Fibroblast of skin of left quadriceps (primary cell): ENCODE measurements at places on chromosomes 5 and 9.

- no peak for DNase-seq
These were observed 191.2 kb downstream of the FAM170A start for GRCh38 chr5:119820608-119821007.

DNA sequence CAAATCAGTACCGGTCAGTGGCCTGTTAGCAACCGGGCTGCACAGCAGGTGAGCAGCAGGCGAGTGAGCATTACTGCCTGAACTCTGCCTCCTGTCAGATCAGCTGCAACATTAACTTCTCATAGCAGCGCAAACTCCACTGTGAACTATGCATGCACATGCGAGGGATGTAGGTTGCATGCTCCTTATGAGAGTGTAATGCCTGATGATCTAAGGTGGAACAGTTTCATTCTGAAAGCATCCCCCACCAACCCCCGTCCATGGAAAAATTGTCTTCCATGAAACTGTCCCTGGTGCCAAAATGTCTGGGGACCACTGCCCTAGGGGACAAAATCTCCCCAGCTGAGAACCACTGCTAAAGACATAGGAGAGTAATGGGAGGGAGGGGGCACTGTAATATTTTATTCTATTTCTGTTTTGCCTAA, 51.1 kb downstream of the P4HA2 start:
- no peak for DNase-seq

DNA sequence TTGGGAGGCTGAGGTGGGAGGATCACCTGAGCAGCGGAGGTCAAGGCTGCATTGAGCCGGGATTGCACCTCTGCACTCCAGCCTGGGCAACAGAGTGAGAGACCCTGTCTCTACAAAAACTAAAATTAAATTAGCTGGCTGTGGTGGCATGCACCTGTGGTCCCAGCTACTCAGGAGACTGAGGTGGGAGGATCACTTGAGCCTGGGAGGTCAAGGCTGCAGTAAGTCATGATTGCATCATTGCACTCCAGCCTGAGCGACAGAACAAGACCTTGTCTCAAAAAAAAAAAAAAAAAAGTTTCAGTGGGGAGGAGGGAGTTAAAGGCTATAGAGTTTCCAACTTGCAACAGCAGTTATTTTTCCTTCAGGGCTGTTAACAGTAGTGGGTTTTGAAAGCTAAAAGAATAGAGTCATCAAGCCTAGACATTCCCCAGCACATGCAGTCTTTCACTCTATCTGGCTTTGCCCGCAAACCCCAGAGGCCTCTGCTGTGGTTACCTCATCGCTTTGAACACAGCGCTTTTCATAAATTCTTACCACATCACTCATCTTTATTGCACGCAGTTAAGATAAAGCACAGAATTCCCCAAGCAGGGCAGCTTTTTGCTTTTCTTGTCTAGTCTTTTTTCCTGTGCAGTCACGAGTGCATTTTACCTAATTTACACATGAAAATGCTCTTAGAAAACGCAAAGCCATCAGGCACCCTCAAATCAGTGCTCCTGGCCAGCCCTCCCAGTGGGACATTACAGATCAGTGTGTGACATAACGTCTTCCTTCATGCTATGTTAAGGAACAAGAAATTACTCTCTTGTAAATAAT, 8.7 kb upstream of the SLC2A8 start:
- peak; percentile 95 for DNase-seq

DNA sequence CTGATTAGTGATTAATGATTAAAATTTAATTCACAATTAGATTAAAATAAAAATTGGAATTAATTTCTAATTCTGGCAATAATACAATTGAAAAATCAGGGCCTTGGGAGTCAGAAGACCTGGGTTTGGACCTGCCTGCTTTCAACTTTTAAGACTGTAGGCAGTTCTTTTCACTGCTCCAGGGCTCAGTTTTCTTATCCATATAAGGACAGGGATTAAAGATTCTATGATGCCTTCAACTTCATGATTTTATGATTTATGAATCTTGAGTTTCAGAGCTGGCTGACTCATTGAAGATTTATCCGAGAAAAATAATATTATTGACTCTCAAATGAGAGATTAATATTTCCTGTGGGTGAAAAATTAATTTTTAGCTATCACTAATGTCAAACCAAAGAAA, 208.6 kb upstream of the ANKH start:
- no peak for DNase-seq

DNA sequence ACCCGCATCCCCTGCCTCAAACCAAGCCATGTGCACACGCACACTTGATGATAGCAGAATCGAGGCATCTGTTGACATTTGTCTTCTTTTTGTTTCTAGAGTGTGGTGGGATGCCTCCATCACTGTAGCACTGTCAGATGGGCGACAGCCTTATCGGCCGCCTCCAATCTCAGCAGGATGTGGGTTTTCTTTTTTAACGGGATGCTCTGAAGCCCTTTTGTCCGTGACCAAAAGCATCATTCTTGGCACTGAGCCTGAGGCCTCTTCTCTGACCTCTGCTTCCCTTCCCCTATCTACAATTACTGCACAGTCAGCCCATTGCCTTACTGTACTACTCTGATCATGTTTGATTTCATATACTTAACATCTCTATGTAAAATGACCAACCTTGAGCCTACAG, 78.3 kb downstream of the LMNB1 start:
- no peak for DNase-seq

GRCh38 chr5:54457094-54457862, 1.8 kb downstream of the HSPB3 start:
- peak; percentile 76 for DNase-seq

GRCh38 chr5:146151970-146152369, 30.5 kb downstream of the LARS1 start:
- no peak for DNase-seq

GRCh38 chr5:149160291-149160787, 19.0 kb downstream of the ABLIM3 start:
- DNase-seq: no peak

GRCh38 chr9:88571419-88571818, 36.4 kb downstream of the NXNL2 start:
- DNase-seq: no peak

- DNase-seq: no peak
These were observed 10.6 kb upstream of the FAM163B start for GRCh38 chr9:133619791-133620190.

DNA sequence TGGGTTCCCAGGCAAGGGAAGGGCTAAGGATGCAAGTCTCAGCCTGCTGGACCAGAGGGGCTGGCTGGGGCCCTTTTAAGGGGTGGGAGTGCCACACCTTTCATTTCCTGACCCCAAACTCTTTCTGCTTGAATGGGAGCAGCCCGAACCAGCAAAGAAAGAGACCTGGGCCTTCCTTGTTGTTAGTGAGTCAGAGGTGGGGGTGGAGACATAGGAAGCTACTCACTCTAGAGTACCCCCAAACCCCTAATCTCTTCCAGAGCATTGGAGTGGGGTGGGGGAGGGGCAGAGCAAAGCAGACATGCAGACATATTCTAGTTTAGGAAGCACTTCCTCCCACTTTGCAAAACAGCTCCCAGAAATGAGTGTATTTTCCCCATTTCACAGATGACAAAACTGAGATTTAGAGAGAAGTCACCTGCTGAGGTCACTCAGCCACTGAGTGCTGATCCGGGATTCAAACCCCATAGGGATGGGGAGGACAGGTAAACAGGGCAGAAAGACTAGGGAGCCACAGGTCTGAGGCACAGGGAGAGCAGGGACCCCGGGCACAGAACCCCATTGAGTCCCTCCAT, 6.0 kb upstream of the AQP3 start:
- DNase-seq: no peak
